ENCODE measurements at places on chromosomes 12 and 14. TPM values are rescaled to one million over a fixed set of nuclear protein-coding genes. Genes with fewer than 3 reads are reported as not detected.

Gene LRTM2
- not detected for total RNA-seq

Gene CLEC4D
- total RNA-seq: not detected

Gene KRT2
- total RNA-seq: not detected

Gene SMOC1
- not detected for total RNA-seq
